ENCODE measurements at places on chromosomes 5 and 9. TPM values are rescaled to one million over a fixed set of nuclear protein-coding genes. Genes with fewer than 3 reads are reported as not detected.

SLC6A18 gene
- not detected for total RNA-seq

CDH9 gene
- not detected for total RNA-seq

LCN10 gene
- total RNA-seq = not detected

TARS1 gene
- total RNA-seq = 168 TPM

FLT4 gene
- total RNA-seq = 2.0 TPM

RNF14 gene
- 37.3 TPM for total RNA-seq

F2RL1 gene
- total RNA-seq = 6.5 TPM

PHF2 gene
- 37.1 TPM for total RNA-seq

PALM2AKAP2 gene
- 0.74 TPM for total RNA-seq
